ENCODE measurements at places on chromosomes 2 and 18.
A peak's percentile ranks its signal among the peaks of the same experiment; 100 is the strongest.

- no peak for DNase-seq
Observed at GRCh38 chr2:2765839-2766495, 434.9 kb upstream of the MYT1L start.

GRCh38 chr2:67871686-67872412 is 191.0 kb downstream of the C1D start:
- no peak for DNase-seq

DNA sequence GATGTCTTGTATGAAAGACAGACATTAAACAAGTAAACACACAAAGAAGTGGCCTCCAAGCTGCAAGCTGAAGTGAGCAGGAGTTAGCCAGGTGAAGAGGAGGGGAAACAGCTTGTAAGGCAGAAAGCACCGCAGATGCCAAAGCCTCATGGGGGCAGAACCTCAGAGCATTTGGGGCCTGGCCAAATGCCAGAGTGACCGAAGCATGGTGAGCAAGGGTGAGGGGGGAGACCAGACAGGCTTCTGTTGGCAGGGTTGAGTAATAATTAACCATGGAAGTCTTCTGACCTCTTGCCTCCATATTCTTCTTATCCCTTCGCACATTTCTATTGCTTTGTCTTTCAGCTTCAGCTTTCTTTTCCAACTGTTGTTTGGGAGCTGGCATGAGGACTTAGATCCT is 5.6 kb downstream of the QPCT start:
- DNase-seq = peak; percentile 31

- no peak for DNase-seq
Observed at GRCh38 chr2:10556271-10557140, 108.4 kb upstream of the ODC1 start.

GRCh38 chr2:43318791-43319190 is 92.4 kb upstream of the ZFP36L2 start:
- no peak for DNase-seq

DNA sequence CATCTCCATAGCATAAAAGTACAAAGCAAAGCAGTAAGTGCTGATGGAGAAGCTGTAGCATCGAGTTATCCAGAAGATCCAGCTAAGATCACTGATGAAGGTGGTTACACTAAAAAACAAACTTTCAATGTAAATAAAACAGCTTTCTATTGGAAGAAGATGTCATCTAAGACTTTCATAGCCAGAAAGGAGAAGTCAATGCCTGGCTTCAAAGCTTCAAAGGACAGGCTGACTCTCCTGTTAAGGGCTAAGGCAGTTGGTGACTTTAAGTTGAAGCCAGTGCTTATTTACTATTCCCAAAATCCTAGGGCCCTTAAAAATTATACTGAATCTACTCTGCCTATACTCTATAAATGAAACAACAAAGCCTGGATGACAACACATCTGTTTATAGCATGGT is 44.0 kb downstream of the METTL8 start:
- no peak for DNase-seq

DNA sequence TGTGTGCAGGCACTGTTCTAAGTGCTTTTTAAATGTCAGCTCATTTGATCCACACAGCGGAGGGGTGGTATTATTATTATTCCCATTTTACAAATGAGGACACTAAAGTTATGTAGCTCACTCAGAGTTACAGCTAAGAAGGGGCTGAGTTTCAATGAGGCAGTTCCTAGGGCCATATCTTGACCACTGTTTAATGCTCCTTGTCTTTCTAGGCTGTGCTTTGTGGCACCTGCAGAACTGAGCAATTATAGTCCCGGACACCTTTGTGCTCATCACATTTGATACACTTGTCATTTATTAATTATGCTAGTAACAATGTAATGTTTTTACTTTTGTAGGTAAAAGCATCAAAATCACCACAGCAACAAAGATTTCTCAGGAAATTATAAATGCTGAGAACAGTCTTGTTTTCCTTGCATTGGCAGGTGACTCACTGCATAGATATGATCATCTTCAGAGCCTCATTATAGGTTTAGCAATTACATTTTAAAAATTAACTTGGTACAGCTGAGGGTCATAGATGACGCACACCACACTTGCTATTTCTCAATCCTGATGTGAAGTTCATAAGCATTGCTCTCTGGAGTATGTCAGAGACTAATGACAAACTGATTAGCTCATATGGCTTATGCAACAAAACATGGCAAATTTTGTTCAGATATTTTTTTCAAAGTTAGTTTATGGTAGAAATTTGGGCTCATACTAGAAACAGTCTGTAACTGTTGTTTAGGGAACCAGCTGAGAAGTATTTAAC is 366.8 kb downstream of the TGIF1 start:
- peak; percentile 8 for DNase-seq

DNA sequence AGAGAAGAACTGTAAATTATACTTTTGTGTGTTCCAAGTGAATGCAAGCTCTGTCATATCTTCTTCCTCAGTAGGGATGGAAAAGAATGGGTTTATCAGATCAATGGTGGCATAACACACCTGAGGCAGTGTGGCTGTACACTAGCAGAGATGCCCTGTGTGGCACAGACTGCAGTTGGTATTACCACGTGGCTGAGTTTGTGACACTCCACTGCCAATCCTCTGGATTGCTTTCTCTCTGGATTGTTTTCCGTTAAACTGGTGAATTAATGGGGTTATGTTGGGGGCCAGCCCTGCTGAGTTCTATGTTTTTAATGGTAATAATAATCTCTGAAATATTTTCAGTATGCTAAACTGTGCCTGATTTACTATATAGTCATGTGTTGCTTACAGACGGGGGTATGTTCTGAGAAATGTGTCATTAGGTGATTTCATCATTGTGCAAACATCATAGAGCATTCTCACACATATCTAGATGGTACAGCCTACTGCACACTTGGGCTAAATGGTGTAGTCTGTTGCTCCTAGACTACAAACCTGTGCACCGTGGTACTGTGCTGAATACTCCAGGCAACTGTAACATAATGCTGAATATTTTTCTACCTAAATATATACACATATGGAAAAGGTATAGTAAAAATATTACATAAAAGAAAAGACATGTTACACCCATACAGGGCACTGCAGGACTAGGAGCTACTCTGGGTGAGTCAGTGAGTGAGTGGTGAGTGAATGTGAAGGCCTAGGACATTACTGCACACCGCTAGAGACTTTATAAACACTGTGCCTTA is 84.7 kb upstream of the ST6GAL2 start:
- no peak for DNase-seq

DNA sequence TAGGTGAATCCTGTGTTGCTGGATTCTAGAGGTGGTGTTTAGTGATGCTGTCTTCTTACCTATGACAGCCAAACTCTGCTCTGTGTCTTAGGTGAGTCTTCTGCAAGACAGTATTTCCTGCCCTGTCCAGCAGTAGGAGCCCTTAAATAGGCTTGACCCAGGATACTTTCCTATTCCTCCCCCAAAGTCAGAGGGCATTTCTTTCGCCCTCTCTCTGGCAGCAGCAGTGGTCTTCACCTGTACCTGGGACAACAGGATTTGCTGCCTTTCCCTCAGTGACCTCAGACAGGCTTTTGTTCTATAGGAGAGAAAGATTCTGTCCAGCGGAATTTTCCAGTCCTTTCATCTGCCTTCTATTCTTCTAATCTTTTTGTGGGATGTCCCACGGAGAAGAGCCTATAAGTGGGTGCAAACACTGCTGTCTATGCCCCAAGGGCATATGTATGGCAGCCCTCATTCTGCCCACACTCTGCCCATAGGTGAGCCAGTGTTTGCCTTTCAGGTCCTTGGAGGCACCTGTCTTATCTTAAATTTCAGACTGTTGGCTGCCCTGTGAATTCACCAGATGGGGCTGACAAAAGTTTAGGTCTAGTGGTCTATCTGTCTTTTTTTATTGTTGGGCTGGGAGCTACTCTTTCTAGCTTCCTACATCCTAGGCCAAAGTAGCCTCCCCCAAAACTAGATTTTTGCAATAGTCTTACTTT is 177.3 kb upstream of the SPOPL start:
- no peak for DNase-seq

GRCh38 chr2:242085941-242086621 is 216.6 kb downstream of the RTP5 start:
- peak; percentile 93 for DNase-seq

DNA sequence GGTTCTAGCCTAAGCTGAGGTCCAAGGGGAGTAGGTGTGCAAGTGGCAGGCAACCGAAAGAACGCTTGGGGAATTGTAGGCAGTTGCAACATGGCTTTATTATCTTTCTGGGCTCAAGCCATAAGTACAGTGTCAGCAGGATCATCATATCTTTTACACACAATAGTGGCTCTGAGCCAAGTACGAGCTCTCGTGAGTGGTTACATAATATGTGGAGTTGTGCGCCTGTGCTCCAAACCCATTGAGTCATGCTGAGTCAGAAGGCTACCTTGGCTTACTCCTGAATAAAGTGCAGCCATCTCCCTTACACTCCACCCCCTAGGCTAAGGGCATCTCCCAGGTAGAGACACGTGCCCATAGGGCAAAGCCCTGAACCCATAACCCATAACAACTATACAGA is 233.9 kb downstream of the SATB2 start:
- DNase-seq = no peak

DNA sequence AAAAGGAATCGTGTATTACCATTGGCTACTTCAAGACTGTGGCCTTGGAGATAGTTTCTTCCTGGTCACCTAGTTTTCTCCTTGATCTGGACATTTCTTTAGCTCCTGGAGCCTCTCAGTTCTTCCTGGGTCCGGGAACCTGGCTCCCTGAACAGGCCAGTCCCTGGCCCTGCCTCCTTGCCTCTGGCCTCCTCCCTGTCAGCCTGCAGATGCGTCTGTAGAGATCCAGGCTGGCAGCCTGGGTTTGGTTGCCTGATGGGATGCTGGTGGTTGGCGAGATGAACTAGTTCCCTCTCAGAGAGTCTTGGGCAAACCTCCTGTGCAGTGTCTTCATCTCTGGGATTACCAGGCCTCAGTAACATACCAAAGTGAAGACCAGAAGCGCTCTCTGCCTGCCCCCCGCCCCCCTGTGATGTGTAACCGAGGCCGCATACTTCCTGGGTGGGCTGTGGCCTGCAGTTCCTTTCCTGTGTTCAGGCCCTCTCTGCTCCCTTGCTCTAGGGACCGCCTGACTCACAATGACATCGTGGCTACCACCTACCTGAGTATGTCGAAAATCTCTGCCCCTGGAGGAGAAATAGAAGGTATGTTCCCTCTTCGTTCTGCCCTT is 85.4 kb downstream of the DYSF start:
- DNase-seq = no peak

DNA sequence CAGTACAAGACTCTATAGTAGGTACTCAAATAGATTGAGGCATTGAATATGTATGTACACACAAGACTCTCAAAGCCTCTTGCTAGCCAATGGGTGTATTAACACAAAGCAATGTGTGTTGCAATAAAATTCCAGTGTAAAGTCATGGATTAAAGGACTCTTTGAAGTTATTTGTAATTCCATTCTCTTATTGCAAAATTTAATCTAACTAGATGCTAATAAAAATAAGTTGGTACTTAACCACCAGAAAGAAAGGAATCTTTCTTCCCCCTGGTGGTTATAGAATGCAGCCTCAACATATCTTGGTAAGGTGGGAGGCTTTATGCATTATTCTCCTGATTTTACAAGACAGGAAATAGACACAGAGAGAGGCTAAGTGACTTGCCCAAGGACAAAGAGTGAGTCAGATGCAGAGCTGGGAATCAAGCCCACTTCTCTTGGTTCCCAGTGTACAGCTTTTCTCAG is 18.0 kb downstream of the LRP1B start:
- no peak for DNase-seq

DNA sequence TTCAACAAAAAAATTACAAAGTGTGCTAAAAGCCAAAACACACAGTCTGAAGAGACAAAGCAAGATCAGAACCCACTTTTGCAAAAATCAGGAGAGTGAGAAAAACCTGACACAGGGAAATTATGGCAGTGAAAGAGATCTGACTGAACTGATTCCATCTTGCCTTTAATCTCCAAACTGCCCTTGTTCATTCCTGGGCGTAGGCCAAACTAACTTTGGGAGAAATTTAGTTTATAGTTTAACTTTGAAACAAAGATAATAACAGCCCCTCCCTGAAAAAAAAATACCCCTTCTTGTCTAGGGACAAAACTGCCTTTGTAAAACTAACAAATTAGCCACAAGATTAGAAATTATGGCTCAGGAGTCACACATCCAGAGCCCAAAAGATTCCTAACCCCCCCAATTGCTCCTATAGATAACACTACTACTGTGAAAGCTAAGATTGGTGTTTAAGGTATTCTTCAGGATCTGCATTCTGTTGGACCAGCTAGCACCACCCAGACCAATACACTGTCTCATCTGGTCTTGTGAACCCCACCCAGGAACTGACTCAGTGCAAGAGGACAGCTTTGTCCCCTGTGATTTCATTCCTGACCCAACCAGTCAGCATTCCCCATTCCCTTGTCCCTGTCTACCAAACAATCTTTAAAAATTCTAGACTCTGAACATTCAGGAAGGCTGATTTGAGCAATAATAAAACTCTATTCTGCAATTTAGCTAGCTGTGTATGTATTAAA is 226.1 kb upstream of the SH3BP4 start:
- DNase-seq = no peak

- peak; percentile 40 for DNase-seq
Observed at GRCh38 chr2:54503192-54503591, 47.1 kb downstream of the SPTBN1 start.

- peak; percentile 72 for DNase-seq
Observed at GRCh38 chr18:63262369-63263335, 56.9 kb downstream of the BCL2 start.

DNA sequence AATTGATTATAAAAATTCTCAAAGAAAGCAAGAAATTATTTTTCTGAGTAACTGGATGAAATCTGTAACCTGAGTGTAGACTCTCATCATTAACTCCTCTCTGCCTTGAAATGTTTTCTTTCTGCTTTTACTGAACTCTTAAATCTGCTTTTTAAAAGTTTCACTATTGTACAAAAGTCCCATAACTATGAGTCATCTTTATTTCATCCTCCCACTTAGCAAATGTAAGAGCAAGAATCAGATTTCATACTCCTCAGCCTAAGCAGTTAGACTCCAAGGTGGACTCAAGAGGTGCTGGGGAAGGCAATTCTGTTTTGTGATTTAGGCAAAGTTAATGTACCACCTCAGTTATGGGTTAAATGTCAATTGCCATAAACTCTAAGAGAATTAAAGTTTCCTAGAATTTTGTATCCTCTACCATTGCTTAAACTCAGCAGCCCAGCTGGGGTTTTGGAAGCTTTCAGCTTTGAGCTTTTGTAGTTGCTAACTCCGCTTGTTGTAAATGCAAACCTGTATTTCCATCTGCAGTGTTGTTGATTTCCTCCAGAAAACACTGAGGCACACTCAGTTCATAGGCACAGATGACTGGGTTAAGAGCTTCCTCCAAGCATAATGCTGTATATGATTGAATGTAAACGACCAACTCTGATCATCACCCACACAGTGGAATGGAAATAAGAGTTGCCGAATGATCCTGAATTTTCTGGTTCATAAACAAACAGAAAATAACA is 268.8 kb downstream of the ARHGAP15 start:
- DNase-seq = peak; percentile 28

GRCh38 chr2:120042359-120042758 is 29.5 kb downstream of the EPB41L5 start:
- DNase-seq = no peak

All from suppressor macrophage treated with lipopolysaccharide for 1 hour (primary cell).